ENCODE measurements at places on chromosomes 12 and 14.

GRCh38 chr12:103505371-103506236 lies 9.8 kb upstream of the C12orf42 start:
- no peak for DNase-seq

DNA sequence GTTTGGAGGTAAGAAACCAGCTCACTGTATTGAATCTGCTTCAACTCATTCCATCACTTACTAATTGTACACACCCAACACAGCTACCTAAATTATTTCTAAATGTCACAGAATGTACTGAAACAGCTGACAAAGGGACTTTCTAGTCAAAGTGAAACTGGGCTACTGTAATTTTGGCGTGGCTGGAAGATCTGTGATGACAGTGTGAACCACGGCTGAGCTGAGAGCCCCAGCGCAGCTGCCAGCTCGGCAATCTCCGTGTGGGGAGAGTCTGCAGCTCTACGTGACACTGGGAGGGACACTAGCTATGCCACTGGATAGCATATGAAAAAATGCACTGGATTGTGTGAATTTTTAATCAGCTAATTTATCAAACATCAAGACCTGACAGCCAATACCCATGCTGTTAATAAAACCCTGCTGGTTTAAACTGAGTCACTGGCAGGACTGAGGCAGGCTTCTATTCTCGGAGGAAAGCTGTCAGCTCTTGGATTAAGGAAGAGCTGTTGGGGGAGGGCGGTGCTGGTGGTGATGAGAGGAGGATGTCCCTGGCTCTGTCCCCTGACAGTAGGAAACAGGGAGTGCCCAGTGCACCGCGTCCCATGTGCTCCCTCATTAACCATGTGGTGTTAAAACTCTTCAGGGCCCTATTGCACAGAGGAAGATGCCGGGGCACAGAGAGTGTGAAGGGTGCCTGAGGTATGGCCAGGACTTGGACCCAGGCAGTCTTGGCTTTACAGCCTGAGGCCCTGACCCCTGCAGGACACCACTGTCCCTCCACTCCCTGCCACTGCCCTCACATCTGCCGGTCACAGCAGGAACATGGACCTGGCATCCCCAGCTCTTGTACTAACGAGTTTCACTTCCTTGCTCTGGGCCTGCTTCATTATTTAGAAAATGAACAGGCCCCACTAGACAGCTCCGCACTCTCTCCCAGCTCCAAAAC lies 13.3 kb downstream of the SLC15A4 start:
- DNase-seq: no peak

GRCh38 chr12:62103748-62104147 lies 156.5 kb upstream of the USP15 start:
- no peak for DNase-seq

- no peak for DNase-seq
Observed at GRCh38 chr12:58554522-58555157, 365.7 kb downstream of the LRIG3 start.

DNA sequence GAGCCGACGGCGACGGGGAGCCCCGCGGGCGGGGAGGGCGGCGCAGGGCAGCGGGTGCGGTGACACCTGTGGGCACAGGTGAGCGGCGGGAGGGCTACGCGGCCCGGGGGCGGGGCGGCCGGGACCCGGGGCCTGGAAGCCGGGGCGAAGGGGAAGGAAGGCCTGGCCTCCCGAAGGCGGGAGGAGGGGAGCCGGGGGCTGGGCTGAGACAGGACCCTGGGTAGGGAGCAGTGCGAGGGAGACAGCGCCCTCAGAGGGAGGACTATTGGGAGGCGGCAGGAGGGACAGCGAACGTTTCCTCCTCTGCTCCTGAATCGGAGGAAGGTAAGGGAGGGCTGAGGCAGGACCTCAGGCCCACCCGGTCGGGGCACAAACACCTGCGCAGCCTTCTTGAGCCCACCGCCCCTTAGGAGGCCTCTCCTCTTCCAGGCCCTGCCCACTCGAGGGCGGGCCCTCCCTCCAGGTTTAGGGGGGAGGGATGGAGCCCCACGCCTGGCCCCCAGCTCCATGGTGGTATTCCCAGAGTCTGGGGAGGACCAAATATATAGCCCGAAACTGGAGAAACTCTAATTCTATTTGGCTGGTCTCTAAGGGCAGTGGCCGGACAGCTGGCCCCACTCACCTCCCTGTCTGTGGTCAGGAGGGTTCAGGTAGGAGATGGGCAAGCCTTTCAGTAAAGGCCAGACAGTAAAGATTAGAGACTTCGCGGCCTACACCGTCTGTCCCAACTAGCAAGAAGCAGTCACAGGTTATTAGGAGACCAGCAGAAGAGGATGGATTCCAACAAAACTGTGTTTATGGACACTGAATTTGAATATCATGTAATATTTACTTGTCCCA lies 509 bp downstream of the PLEKHG6 start:
- DNase-seq: no peak

- no peak for DNase-seq
Observed at GRCh38 chr12:116969615-116970585, 59.1 kb downstream of the FBXW8 start.

GRCh38 chr12:110778833-110779577 lies 36.3 kb upstream of the PPP1CC start:
- no peak for DNase-seq

DNA sequence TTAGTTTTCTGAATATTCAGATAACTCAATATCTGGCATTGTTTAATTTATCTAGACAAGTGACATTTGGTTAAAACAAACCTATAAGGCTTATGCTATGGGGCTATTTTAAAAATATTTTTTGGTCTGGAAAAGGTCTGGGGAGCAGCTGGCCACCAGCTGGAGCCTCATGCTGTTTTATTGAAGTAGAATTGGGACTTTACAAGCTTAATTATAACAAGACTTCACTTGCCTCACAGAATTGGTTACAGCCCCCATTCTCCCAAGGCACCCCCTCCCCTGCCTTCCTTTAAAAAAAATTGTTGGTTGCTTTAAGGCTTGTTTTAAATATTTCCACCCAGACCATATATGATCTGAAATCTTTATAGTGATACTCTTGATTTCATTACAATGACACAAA lies 453.9 kb downstream of the ADAMTS20 start:
- DNase-seq: no peak

DNA sequence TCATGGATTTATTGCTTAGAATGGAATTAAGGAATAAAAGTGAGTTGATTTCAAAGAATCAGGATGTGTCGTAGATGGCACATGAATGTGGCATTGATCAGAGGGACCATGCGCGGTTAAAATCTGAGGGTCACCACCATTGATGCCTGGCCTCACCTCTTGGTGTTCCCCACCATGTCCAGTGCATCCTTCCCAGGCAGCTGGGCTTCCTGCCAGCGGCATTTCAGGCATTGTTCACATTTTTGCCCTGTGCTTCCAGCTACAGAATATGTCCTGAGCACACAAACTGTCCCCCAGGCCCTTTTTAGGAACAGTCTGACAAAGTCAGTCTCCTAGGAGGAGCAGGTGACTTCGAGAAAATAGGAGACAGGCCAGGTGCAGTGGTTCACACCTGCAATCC lies 42.0 kb upstream of the TSPAN9 start:
- no peak for DNase-seq

DNA sequence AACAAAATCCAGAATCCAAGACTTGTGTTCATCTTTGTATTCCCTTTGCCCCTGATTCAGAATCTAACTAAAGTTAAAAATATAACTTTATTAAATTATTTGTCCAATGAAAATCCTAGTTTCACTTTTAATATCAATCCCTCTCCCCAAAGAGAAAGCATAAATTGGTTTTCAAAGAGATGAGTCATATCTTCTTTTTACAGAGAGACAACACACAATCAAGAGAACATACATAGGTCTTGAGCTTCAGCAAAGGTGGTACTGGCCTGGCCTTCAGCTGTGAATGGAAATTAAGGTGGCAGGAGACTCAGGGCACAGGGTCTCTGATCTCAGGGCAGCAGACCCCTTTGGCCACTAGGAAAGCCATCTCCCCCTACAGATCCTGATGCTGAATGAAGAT lies 4.3 kb upstream of the ASCL1 start:
- no peak for DNase-seq

DNA sequence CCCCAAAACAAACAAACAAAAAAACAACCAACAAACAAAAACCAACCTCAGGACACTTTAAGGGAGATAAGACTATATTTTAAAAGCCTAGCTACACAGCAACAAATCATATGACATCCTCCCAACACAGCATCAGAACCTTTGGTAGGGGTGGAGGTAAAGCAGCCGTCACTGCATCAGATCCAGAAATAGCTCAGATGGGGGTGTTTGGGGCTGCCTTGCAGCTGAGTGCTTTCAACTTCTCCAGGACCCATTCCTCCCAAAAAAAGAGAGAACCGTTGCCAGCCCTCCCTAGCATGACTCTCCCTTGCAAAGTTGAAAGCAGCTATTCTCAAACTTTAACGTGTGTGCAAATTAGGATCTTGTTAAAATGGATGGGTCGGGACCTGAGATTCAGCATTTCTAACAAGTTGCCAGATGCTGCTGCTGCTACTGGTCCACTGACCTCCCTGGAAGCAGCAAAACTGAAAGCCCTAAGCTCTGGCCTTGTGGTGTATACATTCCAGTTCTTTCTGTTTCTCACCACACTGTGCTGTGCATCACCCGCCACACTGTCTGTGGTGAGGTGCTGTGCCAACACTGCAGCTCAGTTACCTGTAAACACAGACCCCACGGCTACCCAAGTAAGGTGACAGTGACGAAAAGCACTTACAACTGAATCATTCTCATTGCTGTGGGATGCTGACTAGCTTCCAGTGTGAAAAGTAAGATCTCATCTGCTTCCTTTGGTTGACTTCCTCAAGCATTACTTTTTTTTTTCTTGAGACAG lies 54.0 kb downstream of the SLC38A1 start:
- no peak for DNase-seq

Measured in NCI-H510A (cell line).